ENCODE measurements at places on chromosomes 2 and 18. TPM values are rescaled to one million over a fixed set of nuclear protein-coding genes. Genes with fewer than 3 reads are reported as not detected.

The SERPINB12 gene
- total RNA-seq, result not detected

The IL37 gene
- total RNA-seq, result not detected

The MYO1B gene
- total RNA-seq, result 165 TPM

The STAT1 gene
- 97.4 TPM for total RNA-seq

The UGP2 gene
- 117 TPM for total RNA-seq

The TCF23 gene
- not detected for total RNA-seq

The METTL8 gene
- 14.1 TPM for total RNA-seq

The DNAJC5G gene
- total RNA-seq, result not detected

The HOXD3 gene
- total RNA-seq, result not detected

The OXER1 gene
- total RNA-seq, result not detected

The PLEK gene
- total RNA-seq, result 0.13 TPM

The TMEM247 gene
- not detected for total RNA-seq

The ICOS gene
- not detected for total RNA-seq

The RAB6C gene
- under 0.01 TPM for total RNA-seq

The STEAP3 gene
- 1.7 TPM for total RNA-seq

The GATA6 gene
- total RNA-seq, result 29.3 TPM

The SPP2 gene
- total RNA-seq, result not detected

The RNU2-63P gene
- not detected for total RNA-seq

The CTAGE1 gene
- total RNA-seq, result 0.12 TPM

The RUFY4 gene
- total RNA-seq, result not detected
